Hepatocyte (in vitro differentiated cells): ENCODE measurements at places on chromosomes 2 and 18. TPM values are rescaled to one million over a fixed set of nuclear protein-coding genes. Genes with fewer than 3 reads are reported as not detected.

Gene ZAP70
- 0.80 and 1.4 TPM in 2 replicates for total RNA-seq

Gene RNF125
- total RNA-seq = 1.1 and 2.1 TPM in 2 replicates

Gene KRTCAP3
- total RNA-seq = 11.4 and 19.3 TPM in 2 replicates

Gene PDIA6
- 507 and 515 TPM in 2 replicates for total RNA-seq

Gene NT5DC4
- total RNA-seq = 1.2 and 2.7 TPM in 2 replicates

Gene PLB1
- 19.2 and 21.7 TPM in 2 replicates for total RNA-seq

Gene DNAH6
- 0.60 and 1.2 TPM in 2 replicates for total RNA-seq

GRCh38 chr18:8730080-8730827, 24.9 kb downstream of the MTCL1 start:
- peak overlapping the region; percentile 74 for H3K27ac ChIP-seq
- no peaks in the 10 kb centered on the region for H3K27me3 ChIP-seq
- peaks cover 23% of the 10 kb centered on the region for H3K4me1 ChIP-seq
- no peak overlapping the region for H3K4me3 ChIP-seq
- no peaks in the 10 kb centered on the region for H3K36me3 ChIP-seq
- peak; percentile 76 for DNase-seq

- peaks cover 19% of the 10 kb centered on the region for H3K4me1 ChIP-seq
- peak overlapping the region; percentile 36 for H3K27ac ChIP-seq
- H3K4me3 ChIP-seq = no peak overlapping the region
- H3K36me3 ChIP-seq = no peaks in the 10 kb centered on the region
- no peak for DNase-seq
- no peaks in the 10 kb centered on the region for H3K27me3 ChIP-seq
These were observed 344.8 kb downstream of the MTX2 start for GRCh38 chr2:176614049-176614448.

DNA sequence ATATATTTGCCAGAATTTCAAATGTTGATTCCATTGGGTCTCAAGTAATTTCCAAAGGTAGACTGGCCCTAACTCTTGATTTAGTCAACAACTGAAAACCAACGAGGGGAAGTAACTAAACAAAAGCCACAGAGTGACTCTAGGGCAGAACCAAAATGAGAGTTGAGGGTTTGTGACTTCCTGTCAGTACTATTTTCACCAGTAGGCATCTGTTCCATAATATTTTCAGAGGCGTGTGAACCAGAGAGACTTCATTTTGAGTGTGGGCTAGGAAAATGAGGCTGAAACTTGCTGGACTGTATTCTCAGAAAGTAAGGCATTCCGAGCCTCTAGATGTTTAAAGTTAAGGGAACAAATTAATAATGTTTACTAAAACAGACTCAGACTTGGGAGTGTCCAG, 70.6 kb downstream of the GDF7 start:
- no peaks in the 10 kb centered on the region for H3K36me3 ChIP-seq
- no peaks in the 10 kb centered on the region for H3K4me1 ChIP-seq
- H3K4me3 ChIP-seq = no peak overlapping the region
- DNase-seq = no peak
- no peaks in the 10 kb centered on the region for H3K27me3 ChIP-seq

DNA sequence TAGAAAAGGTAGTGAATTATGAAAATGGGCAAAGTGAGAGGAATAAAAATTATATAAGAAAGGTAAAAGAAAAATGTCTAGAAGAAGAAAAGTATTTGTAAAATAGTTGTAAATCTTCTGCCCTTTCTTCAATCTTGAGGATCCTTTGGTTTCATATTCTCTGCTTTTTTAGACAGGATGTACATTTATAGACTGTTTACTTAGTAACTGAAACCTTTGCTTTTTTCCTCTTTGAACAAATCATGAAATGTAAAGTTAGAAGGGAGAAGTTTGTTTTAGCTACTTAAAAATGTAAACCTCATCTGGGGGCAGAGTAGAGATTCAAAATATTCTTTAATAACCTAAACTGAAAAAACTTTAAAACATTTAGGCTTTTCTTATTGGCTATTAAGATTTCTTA, 150.4 kb upstream of the ITGA4 start:
- H3K4me3 ChIP-seq = no peak overlapping the region
- no peak for DNase-seq
- no peaks in the 10 kb centered on the region for H3K27me3 ChIP-seq
- H3K4me1 ChIP-seq = no peaks in the 10 kb centered on the region
- no peak overlapping the region for H3K27ac ChIP-seq

DNA sequence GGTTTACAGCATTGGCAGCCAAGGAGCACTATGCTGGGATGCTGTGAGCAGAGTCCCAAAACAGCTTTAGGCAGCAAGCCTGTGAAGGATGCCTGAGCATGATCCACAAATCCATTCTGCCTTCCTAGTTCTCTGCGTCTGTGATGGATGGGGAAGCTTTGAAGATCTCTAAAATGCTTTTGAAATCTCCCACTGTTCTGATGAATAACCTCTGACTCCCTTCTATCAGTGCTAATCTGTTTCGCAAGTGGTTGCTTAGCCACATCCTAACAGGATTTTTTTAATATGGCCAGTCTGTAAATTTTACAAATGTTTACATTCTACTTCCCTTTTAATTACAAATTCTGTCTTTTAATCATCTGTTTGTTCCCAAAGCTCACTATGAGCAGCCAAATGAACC, 319.2 kb downstream of the GULP1 start:
- H3K27ac ChIP-seq = peak overlapping the region; percentile 30
- H3K36me3 ChIP-seq = no peaks in the 10 kb centered on the region
- no peaks in the 10 kb centered on the region for H3K27me3 ChIP-seq
- no peak overlapping the region for H3K4me3 ChIP-seq
- no peaks in the 10 kb centered on the region for H3K4me1 ChIP-seq
- peak; percentile 5 for DNase-seq

GRCh38 chr2:160338901-160339685, 139.0 kb upstream of the ITGB6 start:
- H3K27ac ChIP-seq = peak overlapping the region; percentile 20
- DNase-seq = peak; percentile 30
- H3K27me3 ChIP-seq = no peaks in the 10 kb centered on the region
- H3K36me3 ChIP-seq = no peaks in the 10 kb centered on the region

GRCh38 chr2:230575642-230576324, 136.9 kb upstream of the CAB39 start:
- H3K27ac ChIP-seq = no peak overlapping the region
- H3K4me3 ChIP-seq = no peak overlapping the region
- no peaks in the 10 kb centered on the region for H3K36me3 ChIP-seq
- no peak for DNase-seq

DNA sequence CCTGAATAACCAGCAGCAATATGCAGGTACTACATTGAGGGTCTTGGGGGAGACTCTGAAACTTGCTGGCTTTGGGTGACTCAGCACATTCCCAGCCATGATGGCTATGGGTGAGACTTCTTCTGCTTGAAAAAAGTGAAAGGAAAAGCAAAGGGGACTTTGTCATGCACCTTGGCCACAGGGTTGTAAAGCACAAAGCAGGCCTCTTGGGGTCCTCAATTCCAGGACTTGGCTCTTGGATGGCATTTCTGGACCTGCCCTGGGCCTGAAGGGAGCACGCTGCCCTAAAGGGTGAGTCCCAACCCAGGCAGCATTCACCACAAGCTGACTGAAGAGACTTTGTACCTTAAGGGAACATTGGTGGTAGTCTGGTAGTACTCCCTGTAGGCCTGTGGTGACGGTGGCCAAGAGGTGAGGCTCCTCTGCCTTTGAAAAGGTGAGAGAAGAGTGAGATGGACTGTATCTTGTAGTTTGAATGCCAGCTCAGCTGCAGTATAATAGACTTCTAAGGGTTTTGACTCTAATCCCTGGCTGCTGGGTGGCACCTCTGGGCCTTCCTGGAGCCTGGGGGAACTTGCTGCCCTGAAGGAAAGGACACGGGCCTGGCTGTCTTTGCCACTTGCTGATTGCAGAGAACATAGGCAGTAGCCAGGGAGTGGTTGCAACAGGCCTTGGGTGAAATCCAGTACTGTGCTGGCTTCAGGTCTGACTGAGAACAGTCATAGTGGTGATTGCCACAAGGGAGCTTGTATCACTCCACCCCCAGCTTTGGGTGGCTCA, 36.5 kb upstream of the CYTIP start:
- DNase-seq = no peak
- no peaks in the 10 kb centered on the region for H3K27me3 ChIP-seq

GRCh38 chr2:150266931-150267330, 220.5 kb downstream of the RND3 start:
- H3K4me3 ChIP-seq = no peak overlapping the region
- H3K27ac ChIP-seq = no peak overlapping the region
- no peaks in the 10 kb centered on the region for H3K27me3 ChIP-seq

DNA sequence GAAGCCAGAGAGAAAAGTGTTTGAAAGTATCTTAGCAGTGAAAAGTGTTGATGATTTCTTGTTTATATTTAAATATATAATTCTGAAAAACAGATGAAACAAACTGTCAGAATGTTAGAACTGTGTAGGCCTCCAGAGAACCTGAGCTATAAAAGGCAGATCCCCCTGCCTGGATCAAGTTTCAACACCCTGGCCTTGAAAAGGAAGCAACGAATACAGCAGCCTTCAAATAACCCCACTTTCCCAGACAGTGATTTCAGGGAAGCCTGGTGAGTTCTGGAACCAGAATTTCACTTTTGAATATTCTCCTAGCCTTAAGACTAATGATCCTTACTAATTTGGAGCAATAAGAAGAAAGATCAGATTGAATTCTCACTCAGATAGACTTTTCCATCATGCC, 13.3 kb upstream of the TRIM43 start:
- no peak for DNase-seq
- H3K36me3 ChIP-seq = no peaks in the 10 kb centered on the region
- H3K4me1 ChIP-seq = no peaks in the 10 kb centered on the region
- H3K4me3 ChIP-seq = no peak overlapping the region
- H3K27me3 ChIP-seq = no peaks in the 10 kb centered on the region
- H3K27ac ChIP-seq = no peak overlapping the region

DNA sequence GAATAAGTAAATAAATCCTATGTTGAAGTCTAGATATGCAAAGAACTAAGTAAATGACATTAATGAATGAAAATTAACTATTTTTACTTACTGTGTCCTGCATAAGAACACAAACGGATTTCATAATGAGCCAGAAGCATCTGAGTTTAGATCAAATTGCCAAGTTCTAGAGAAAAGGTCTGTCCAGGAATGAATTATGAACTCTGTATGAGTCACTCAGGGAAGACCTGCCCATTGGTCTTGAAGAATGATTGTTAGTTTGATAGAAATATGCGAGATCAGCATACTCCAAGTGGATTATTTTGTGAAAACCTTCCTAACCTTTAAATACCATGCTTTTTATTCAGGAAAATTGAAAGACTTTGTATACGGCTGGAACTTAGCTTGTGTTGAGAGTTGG, 189.5 kb downstream of the DOK6 start:
- no peaks in the 10 kb centered on the region for H3K4me1 ChIP-seq
- no peak overlapping the region for H3K4me3 ChIP-seq
- H3K36me3 ChIP-seq = no peaks in the 10 kb centered on the region
- no peak for DNase-seq
- no peaks in the 10 kb centered on the region for H3K27me3 ChIP-seq

DNA sequence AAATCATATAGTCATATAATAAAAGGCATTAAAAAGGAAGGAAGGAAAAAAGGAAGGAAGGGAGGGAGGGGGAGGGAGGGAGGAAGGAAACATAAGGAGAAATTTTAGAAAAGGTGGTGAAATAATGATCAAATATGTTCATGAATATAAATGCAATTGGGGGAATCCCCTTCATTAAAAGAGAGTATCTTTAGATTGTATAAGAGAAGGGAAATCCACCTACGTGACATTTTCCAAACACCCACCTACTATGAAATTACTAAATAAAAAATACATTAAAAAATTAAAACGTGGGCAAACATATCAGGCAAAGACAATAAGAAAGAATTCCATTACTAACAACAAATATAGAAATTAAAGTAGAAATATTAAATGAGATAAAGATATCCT, 203.4 kb upstream of the PARD3B start:
- no peaks in the 10 kb centered on the region for H3K4me1 ChIP-seq
- no peaks in the 10 kb centered on the region for H3K27me3 ChIP-seq
- H3K4me3 ChIP-seq = no peak overlapping the region
- no peak overlapping the region for H3K27ac ChIP-seq
- H3K36me3 ChIP-seq = no peaks in the 10 kb centered on the region

DNA sequence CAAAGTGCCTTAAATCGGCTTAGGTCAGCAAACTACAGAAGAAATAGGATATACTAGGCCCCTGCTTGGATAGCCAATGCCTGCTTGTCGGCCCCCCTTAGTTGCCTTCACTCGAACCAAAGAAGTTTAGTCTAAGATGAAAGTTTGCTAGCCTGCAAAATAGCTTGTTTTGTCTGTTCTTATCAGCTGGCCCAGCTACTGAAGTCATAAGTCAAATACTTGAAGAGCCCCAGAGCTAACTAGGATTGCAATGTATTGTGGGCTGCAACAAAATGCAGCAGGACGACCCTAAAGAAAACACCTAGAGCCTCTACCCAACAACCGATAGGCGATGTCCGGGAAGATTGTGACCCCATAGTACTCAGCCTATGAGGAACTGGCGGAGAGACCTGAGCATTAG, 183.5 kb upstream of the HS6ST1 start:
- no peaks in the 10 kb centered on the region for H3K36me3 ChIP-seq
- no peak overlapping the region for H3K27ac ChIP-seq
- no peak overlapping the region for H3K4me3 ChIP-seq
- no peak for DNase-seq

DNA sequence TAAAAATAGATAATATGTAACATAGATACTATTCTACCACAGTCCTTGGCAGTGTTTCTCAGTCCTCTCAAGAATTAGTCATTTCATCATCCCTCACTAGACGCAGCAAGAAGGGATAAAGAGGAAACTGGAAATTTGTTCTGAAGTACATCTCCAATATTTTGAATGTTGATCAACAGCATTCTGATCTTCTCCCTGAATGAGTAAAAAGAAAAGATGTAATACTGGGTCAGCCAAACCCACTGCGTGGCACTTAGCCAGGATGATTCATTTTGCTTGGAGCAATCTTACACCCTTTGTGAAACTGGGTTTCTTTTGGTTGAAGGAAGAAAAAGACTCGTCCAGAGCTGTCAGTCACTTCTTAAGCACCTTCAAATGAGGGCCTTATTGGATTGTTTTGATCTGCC, 54.1 kb downstream of the TAF1B start:
- H3K36me3 ChIP-seq = no peaks in the 10 kb centered on the region
- H3K4me1 ChIP-seq = peaks cover 15% of the 10 kb centered on the region
- no peak overlapping the region for H3K4me3 ChIP-seq
- peak; percentile 52 for DNase-seq
- H3K27me3 ChIP-seq = no peaks in the 10 kb centered on the region

GRCh38 chr2:8328217-8328616, 353.6 kb upstream of the ID2 start:
- no peak overlapping the region for H3K4me3 ChIP-seq
- H3K27ac ChIP-seq = no peak overlapping the region
- no peak for DNase-seq
- H3K36me3 ChIP-seq = no peaks in the 10 kb centered on the region
- peaks cover 8% of the 10 kb centered on the region for H3K4me1 ChIP-seq

GRCh38 chr18:68837665-68838451, 40.0 kb downstream of the CCDC102B start:
- H3K4me1 ChIP-seq = no peaks in the 10 kb centered on the region
- no peak overlapping the region for H3K27ac ChIP-seq
- no peaks in the 10 kb centered on the region for H3K27me3 ChIP-seq
- no peaks in the 10 kb centered on the region for H3K36me3 ChIP-seq

DNA sequence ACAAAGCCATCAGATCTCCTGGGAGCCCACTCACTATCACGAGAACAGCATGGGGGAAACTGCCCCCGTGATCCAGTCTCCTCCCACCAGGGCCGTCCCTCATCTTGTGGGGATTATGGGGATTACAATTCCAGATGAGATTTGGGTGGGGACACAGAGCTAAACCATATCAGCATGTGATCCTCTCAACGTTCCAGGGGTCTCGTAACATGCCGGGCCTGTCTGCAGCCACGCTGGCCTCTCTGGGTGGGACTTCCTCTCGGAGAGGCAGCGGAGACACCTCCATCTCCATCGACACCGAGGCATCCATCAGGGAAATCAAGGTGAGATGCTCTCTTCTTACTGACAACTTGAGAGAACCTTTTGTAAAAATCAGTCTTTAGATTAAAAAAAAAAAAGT, 49.6 kb upstream of the RBM44 start:
- H3K36me3 ChIP-seq = no peaks in the 10 kb centered on the region
- no peak overlapping the region for H3K27ac ChIP-seq
- no peak for DNase-seq
- H3K27me3 ChIP-seq = no peaks in the 10 kb centered on the region
- peaks cover 7% of the 10 kb centered on the region for H3K4me1 ChIP-seq
